Fibroblast of gingiva (primary cell): ENCODE measurements at places on chromosomes 2 and 18.

DNA sequence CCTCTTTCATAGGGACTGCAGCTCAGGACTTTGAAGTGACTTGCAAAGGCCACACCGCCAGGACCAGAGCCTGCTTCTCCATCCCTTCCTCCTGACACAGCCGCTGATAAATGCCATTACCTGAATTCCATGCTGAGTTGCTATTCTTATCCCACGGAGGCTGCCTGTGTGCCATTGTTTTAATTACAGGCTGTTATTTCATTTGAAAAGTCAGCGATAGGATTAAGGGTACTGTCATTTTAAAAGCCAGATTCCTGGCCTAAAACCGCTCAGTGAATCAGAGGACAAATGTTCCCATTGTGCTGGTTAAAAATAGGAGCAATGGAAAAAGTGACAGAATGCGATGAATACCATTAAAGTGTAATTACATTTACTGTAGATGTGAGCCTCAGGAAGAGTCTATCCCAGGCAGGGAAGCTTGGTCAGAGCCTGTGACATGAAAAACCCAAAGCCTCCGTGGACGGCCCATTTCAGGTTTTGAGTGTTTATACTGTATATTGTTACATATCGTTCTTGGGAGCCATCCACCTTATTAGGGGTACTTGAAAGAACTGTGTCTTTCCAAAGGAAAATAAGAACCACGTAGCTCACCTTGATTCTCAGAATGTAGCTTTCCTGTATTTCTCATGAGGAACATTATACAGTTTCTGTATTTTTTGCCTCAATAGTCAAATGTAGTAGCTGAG lies 41.3 kb downstream of the PDCL3 start:
- peak; percentile 67 for DNase-seq

GRCh38 chr2:98346311-98347236 lies at the start of gene CNGA3:
Gene CNGA3 (plus strand): TSS chr2:98346456. CDS start chr2:98369976, 23,520 bp downstream.
- no peak for DNase-seq

DNA sequence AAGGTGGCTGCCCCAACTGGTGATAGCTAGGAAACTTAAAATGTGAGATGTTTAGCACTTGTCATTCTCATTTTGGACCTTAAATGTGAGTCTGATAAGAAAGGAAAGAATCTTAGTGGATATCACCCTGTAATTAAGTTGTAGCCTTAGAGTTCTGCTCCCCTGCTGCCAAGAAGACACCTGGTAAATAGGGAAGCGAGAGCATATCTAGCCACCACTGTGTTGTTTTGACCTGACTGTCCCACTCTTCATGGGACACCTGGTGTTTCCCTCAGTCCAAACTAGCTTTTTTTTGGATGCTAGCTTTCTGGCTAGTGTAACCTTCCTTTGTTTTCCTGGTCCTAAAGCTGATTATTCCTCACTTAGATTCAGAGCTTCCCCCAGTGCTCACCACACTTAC lies 357.6 kb downstream of the RAD51AP2 start:
- DNase-seq, result no peak

- no peak for DNase-seq
Measured at GRCh38 chr2:25358836-25359235, 17.1 kb upstream of the DNMT3A start.

- DNase-seq, result peak; percentile 77
Measured at GRCh38 chr18:25630682-25631081, 278.7 kb upstream of the ZNF521 start.

DNA sequence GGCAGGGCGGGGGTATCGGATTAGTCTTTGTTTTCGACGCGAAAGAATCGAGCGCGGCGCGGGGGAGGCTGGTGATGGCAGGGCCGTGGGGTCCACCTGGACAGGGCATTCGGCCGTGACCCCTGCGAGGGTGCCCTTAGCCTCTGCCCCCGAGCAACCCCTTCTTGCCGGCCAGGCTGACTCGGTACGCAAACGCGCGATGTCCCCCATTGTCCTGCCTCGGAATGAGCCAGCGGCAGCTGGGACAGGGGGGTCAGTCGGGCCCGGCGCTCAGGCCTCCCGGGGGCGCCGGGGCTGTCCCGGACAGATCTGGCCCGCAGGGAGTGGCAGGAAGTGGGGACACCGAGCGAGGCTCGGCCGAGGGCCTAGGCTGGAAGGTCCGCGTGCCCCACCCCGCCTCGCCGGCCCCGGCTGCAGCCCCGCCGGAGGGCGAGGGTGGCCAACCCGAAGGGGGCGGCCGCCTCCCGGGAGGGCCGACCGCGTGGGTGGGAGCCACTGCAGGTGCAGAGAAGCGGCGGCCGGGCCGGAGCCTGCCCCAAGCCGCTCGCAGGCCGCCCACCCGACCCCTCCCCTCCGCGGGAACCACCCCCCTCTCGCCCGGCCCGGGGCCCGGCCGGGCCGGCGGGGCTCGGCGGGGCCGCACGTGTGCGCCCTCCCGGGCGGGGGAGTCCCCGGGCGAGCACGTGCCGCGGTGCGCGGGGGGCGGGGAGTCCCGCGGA lies at the start of gene TET3:
Gene TET3 (plus strand): TSS at position 708 of the 719 bp plus-strand sequence. CDS start 1,494 bp downstream, outside the sequence.
- no peak for DNase-seq

DNA sequence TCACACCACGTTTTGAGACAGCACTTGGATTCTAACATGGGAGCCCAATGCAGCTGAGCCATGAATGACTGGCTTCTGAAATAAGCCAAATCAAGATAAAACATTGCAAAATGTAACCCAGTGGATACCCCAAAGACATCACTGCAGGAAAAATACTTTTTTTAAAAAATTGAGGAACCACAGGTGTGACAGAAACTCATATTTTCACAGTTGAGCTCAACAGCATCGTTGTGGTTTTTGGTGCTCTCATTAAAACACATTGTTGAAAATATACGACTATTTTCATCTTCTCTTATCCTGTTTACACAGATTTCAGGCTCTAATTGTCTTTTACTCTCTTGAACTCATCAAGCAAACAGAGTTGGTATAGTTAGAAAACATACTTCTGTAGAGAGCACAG lies 429.3 kb upstream of the VRK2 start:
- no peak for DNase-seq

DNA sequence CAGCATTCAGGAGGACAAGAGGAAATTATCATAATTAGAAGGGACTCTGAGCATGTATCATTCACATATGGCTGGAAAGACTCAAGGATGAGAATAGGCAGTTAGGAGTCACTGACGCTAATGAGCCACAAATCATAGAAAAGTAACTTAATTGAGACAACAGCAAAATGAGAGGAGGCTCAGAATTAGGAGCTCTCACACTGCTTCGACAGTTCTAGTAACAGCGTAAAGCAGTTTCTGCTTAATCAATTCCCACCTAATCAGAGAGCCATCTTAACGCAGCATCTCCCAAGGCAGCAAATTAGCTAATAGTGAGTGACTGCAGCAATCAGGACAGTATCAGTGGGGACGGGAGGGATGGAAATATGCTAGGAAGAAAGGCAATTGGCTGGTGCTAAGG lies 32.8 kb downstream of the ANKRD44 start:
- DNase-seq, result no peak

DNA sequence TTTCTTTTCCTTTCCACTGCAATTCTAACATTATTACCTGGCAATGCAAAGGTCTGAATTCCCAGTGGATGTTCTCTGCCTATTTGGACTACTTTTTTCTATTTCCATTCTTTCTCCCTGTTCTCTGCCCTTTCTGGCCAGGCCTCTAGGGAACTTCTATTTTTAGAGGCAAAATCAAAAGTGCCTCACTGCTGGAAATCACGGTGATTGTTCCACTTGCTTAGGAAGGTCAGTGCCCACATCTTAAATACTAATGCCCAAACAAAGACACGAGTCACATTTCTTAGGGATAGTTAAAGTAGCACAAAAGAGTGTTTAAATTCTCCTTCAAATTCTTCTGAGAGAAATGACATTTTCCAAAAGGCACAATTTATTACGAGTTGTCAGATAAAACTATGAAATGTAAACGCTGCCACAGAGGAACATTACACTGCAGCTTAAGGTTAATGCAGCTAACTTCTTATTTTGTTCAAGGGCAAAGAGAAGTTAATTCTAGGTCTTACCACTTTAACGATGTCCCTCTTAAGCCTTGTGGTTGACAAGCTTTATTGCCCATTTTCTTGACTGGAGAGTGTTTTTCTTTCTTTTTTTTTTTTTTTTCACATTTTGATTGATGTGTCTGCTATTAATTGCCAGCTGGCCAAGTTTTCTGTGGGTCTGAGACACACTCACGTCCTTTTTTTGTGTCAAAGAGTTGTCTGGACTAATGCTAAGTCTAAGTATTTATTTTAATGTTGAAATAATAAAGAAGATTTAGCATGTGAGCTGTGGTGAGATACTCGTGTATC lies 34.7 kb downstream of the ST6GAL2 start:
- no peak for DNase-seq
